Mesenteric fat pad (tissue), 1 donor: ENCODE measurements at places on chromosomes 2 and 18. TPM values are rescaled to one million over a fixed set of nuclear protein-coding genes. Genes with fewer than 3 reads are reported as not detected.

The RNF138 gene
- total RNA-seq, result 23.0 TPM

The MDH1B gene
- total RNA-seq, result 0.19 TPM

The TBR1 gene
- not detected for total RNA-seq

The GKN2 gene
- not detected for total RNA-seq

The GCKR gene
- 4.2 TPM for total RNA-seq

The USP40 gene
- total RNA-seq, result 39.0 TPM

The PDE11A gene
- 1.00 TPM for total RNA-seq

The MTX2 gene
- total RNA-seq, result 18.8 TPM

The IL18R1 gene
- total RNA-seq, result 18.2 TPM

The NTSR2 gene
- total RNA-seq, result not detected

The HOXD1 gene
- 1.1 TPM for total RNA-seq

The DSC3 gene
- 0.22 TPM for total RNA-seq

The DYSF gene
- total RNA-seq, result 54.1 TPM

The COLEC12 gene
- total RNA-seq, result 36.7 TPM

The SPOPL gene
- 19.9 TPM for total RNA-seq

The MAP3K19 gene
- not detected for total RNA-seq

The NEB gene
- 0.64 TPM for total RNA-seq

The NETO1 gene
- 4.3 TPM for total RNA-seq

The EMILIN1 gene
- 77.4 TPM for total RNA-seq

The CFAP221 gene
- 2.3 TPM for total RNA-seq

The SOX11 gene
- not detected for total RNA-seq

The HK2 gene
- total RNA-seq, result 46.2 TPM

The MEP1B gene
- total RNA-seq, result 0.42 TPM

The PJVK gene
- 2.1 TPM for total RNA-seq

The SPAST gene
- 12.5 TPM for total RNA-seq

The LRRTM4 gene
- total RNA-seq, result 0.55 TPM

The C2orf80 gene
- not detected for total RNA-seq

The VWA3B gene
- total RNA-seq, result not detected

The GLI2 gene
- total RNA-seq, result 4.1 TPM

The TTLL4 gene
- 23.6 TPM for total RNA-seq

The DYNC2LI1 gene
- total RNA-seq, result 7.4 TPM

The CYRIA gene
- 22.4 TPM for total RNA-seq

The SLC30A3 gene
- not detected for total RNA-seq

The CYBRD1 gene
- total RNA-seq, result 172 TPM

The CELF4 gene
- total RNA-seq, result 0.39 TPM

The CKAP2L gene
- total RNA-seq, result not detected

The OTOS gene
- not detected for total RNA-seq

The PTMA gene
- total RNA-seq, result 790 TPM

The ZNF385B gene
- 0.39 TPM for total RNA-seq

The DUSP2 gene
- 6.1 TPM for total RNA-seq

The ALK gene
- total RNA-seq, result 1.0 TPM

The ZNG1B gene
- 25.4 TPM for total RNA-seq

The FEV gene
- not detected for total RNA-seq

The COL4A4 gene
- total RNA-seq, result 0.45 TPM

The FN1 gene
- total RNA-seq, result 217 TPM

The DTNA gene
- 19.7 TPM for total RNA-seq

The UGT1A10 gene
- not detected for total RNA-seq

The CNDP1 gene
- not detected for total RNA-seq

The TDRD15 gene
- 0.06 TPM for total RNA-seq

The CRACDL gene
- 7.9 TPM for total RNA-seq

The RFTN2 gene
- 6.8 TPM for total RNA-seq

The SALL3 gene
- total RNA-seq, result not detected

The POTEC gene
- total RNA-seq, result not detected

The ITPRID2 gene
- total RNA-seq, result 119 TPM

The CYP26B1 gene
- 41.9 TPM for total RNA-seq

The PHOSPHO2 gene
- 9.9 TPM for total RNA-seq

The STAT4 gene
- total RNA-seq, result 4.1 TPM

The GULP1 gene
- total RNA-seq, result 11.1 TPM

The SLC9A4 gene
- not detected for total RNA-seq

The CD8A gene
- total RNA-seq, result 2.8 TPM
